ENCODE measurements at places on chromosomes 6 and 20. TPM values are rescaled to one million over a fixed set of nuclear protein-coding genes. Genes with fewer than 3 reads are reported as not detected.

DNA sequence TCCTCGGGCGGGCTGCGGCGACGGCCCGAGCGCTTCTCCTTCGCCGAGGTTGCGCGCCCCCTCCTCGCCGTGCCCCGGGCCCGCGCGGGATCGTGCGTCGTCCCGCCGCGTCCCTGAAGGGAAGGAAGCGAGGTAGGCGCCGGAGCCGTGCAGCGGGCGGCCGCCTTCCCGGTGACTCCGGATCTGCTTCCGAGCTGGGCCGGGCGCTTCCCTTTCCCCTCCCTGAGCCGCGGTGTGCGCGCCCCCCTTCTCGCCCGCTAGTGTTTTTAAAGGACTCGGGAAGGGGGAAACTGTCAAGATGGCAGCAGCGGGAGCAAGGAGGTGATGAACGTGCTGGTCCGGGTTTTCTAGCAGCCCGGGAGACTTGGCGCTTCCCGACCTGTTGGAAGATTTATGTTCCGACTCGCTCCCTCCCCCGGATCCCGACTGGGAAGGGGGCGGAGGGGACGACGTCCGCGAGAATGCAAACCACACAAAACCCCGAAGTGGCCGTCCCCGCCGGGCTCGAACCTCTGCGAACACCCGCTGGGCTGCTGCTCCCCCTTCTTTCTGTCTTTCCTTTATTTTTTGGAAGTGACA, 744 bp upstream of the FOXO3 start:
- peaks cover 47% of the 10 kb centered on the region for H3K4me1 ChIP-seq
- no peaks in the 10 kb centered on the region for H3K36me3 ChIP-seq
- peak overlapping the region; percentile 77 for H3K4me3 ChIP-seq
- DNase-seq, result no peak

GRCh38 chr6:97438011-97438671, 155.1 kb upstream of the MMS22L start:
- H3K36me3 ChIP-seq, result no peaks in the 10 kb centered on the region
- no peak for DNase-seq
- no peak overlapping the region for H3K4me3 ChIP-seq
- H3K27ac ChIP-seq, result no peak overlapping the region

GRCh38 chr6:110020888-110021287, 42.8 kb downstream of the GPR6 start:
- no peak for DNase-seq
- no peak overlapping the region for H3K4me3 ChIP-seq
- no peak overlapping the region for H3K27ac ChIP-seq
- H3K36me3 ChIP-seq, result no peaks in the 10 kb centered on the region
- no peaks in the 10 kb centered on the region for H3K4me1 ChIP-seq
- H3K27me3 ChIP-seq, result no peaks in the 10 kb centered on the region

MBOAT1 gene
- total RNA-seq, result 9.6 TPM

DNA sequence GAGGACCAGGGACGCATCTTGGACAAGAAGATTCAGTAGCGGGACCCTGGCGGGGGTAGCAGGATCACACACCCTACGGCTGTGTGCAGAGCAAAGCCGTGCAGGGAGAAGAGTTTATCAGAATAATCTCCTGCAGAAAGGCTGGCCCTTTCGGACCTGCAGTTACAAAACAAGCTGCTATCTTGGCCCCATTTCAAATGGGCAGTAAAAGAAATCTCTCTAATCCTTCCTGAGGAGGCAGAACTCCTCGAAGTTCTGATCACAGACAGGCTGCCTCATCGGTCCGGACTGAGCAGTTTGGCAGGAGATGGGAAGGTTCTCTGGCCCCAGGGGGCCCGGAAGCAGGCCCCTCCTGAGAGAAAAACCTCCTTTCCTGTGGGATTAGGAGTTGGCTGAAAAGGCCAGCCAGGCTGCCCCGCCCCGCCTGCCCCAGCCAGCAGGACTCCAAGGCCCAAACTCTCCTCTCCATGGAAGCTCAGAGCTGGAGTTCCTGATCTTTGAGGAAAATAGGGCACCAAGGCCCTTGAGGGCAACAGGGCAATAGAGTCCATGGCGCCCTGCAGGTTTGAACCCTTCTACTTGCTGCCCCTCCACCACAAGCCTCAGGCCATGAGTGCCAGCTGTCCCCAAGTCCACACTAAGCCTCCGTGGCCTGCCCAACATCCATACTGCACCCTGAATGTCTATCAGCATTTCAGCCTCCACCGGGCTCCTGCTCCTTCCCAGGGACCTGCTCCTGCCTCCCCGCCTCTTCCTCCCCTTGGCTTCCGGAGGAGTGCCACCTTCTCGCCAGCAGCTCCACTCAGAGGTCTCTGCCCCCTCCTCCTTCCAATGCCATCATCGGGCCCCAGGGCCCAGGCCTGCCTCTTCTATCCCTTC, 141.3 kb downstream of the PREX1 start:
- H3K27ac ChIP-seq, result no peak overlapping the region
- DNase-seq, result no peak
- H3K4me3 ChIP-seq, result no peak overlapping the region
- no peaks in the 10 kb centered on the region for H3K27me3 ChIP-seq
- H3K36me3 ChIP-seq, result no peaks in the 10 kb centered on the region
- peaks cover 44% of the 10 kb centered on the region for H3K4me1 ChIP-seq

GRCh38 chr20:33671573-33672288, 2.5 kb downstream of the NECAB3 start:
- peaks cover 51% of the 10 kb centered on the region for H3K4me1 ChIP-seq
- DNase-seq, result no peak

- H3K27me3 ChIP-seq, result no peaks in the 10 kb centered on the region
- no peak overlapping the region for H3K4me3 ChIP-seq
- DNase-seq, result no peak
- H3K27ac ChIP-seq, result no peak overlapping the region
Measured at GRCh38 chr6:72461144-72461543, 160.7 kb upstream of the KCNQ5 start.

DNA sequence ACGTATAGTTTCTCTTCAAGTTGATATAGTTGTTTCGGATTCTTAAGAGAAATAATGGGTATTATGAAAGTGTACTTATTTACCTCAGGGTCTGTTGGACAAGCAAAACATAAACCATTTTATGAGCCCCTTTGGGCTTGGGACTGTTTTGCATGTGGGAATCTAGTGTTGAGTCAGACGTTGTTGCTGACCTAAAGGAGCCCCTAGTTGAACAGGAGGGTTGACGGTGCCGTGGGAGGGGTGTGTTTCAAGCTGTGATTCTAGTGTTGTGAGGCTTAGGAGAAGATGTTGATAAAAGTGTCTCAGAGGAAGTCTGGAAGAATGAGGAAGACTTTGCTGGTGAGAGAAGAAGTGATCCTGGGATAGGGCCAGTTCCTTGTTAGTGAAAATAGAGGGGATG, 140.0 kb downstream of the ARID1B start:
- no peak overlapping the region for H3K4me3 ChIP-seq
- H3K27me3 ChIP-seq, result no peaks in the 10 kb centered on the region
- DNase-seq, result no peak
- no peaks in the 10 kb centered on the region for H3K36me3 ChIP-seq
- peaks cover 44% of the 10 kb centered on the region for H3K4me1 ChIP-seq
